ENCODE measurements at places on chromosomes 5 and 9. TPM values are rescaled to one million over a fixed set of nuclear protein-coding genes. Genes with fewer than 3 reads are reported as not detected.

DNA sequence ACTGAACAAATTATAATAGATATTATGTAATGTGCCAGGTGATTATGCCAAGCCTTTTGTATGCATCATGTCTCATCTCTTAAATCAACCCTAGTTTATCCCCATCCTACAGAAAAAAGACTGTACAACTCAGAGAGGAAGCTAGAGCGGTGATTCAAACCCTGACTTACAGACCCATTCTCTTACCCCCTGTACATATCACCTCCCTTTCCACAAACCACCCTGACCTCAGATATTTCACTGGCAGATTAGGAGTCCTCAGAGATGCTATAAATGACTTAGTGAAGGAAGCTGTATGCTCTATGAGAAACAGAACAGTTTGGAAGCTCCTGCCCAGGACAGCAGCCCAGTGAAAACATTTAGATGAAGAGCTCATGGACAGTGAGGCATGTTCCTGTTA, 79.1 kb upstream of the RARS1 start:
- no peak for DNase-seq

- no peak for DNase-seq
Observed at GRCh38 chr5:82793808-82794419, 283.3 kb downstream of the TMEM167A start.

GRCh38 chr9:85742597-85742936, 813 bp upstream of the AGTPBP1 start:
- no peak for DNase-seq

DNA sequence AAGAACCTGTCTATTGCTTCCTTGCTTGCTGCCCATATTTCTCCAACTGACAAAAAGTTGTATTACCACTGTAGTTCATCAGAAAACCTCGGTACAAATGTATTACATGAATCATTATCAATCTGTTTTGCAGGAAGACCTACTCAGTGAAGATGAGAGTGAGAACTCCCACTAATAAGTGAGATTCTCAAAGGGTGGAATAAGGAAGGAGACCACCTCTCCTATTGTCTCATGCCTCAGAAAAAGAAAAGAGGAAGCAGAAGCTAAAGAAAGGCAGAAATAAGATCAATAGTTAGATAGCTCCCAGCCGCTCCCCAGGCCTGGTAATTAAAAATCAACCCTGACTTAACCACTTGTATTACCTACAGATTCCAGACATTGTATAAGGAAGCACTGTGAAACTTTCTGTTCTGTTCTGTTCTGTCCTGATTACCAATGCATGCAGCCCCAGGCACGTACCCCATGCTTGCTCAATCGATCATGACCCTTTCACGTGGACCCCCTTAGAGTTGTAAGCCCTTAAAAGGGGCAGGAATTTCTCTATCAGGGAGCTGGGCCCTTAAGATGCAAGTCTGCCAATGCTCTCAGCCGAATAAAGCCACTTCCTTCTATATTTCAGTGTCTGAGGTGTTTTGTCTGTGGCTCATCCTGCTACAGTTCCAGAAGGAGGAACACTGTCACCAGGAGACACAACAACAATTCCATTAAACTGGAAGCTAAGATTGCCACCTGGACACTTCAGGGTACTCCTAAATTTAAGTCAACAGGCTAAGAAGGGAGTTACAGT, 152.5 kb upstream of the COX7C start:
- DNase-seq, result no peak

DNA sequence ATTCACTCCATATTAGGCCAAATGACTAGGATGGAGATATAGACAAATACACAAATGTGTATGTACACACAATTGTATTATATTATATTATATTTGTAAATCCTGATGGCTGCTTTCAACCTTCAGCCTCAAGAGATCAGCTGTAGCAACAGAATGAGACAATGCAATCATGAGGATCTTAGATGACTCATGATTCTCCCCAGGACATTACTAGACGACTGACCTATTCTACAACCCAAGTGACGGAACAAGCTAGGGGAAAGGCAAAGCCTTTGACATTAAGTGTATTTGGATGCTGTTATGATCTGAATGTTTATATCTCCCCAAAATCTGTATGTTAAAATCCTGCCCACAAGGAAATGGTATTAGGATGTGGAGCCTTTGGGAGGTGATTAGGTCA, 66.5 kb downstream of the COX7C start:
- no peak for DNase-seq

DNA sequence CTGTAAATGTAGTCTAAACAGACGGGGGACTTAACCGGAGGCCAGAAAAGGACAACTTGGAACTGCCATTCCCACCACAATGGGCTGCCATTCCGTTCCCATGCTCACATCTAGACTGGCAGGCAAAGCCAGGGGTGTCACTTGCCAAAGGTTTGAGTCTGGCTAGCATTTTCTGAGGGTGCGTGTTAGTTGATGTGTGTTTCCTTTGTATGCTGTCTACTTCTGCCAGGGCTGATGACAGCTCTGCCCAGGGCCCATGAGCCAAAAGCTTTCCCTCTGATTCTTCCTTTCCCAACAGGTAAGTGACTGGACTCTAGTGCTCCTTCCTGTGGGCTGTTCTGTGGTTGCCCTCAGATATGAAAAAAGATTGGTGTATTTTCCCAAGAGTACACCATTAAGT, 68.0 kb downstream of the ZNF608 start:
- no peak for DNase-seq

- DNase-seq, result no peak
Observed at GRCh38 chr5:19988457-19988856, 457 bp upstream of the CDH18 start.

- no peak for DNase-seq
Observed at GRCh38 chr9:114656301-114656700, 1.3 kb downstream of the TEX53 start.

- DNase-seq, result no peak
Observed at GRCh38 chr5:36939969-36940858, 63.6 kb downstream of the NIPBL start.

DNA sequence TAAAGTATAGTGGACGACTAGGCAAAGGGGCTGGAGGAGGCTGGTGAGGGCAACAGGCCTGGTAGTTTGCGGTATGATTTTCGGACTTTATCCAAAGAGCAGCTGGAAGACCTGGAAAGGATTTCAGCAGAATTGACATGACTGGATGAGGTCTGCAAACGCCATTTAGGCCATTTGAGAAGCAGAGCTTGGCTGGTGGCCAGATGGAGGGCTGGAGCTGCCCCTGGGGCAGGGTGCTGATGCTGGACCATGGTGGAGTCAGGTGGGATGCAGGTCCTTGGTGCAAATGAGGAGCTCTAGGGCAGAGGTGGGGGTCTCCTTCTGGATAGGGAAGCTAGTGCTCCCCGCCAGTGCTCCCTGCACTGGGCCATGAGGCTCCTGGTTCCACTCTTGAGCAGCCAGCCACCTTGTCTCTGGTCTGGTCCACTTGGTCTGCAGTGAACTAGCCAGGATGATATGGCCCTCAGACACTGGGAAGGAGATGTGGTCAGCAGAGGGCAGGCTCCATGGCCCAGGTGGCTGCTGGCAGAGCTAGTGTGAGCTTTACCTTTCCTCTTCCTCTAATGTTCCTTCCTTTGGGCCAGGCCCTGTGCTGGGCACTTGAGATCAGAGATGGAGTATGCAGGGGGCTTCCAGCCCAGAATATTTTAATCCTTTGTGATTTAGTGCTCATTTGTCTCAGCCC, 31.4 kb downstream of the COL27A1 start:
- no peak for DNase-seq

Gene GRXCR2
- not detected for total RNA-seq

Gene NMUR2
- total RNA-seq, result not detected
